HT-29 (cell line): ENCODE measurements at places on chromosomes 12 and 14.
A peak's percentile ranks its signal among the peaks of the same experiment; 100 is the strongest.

DNA sequence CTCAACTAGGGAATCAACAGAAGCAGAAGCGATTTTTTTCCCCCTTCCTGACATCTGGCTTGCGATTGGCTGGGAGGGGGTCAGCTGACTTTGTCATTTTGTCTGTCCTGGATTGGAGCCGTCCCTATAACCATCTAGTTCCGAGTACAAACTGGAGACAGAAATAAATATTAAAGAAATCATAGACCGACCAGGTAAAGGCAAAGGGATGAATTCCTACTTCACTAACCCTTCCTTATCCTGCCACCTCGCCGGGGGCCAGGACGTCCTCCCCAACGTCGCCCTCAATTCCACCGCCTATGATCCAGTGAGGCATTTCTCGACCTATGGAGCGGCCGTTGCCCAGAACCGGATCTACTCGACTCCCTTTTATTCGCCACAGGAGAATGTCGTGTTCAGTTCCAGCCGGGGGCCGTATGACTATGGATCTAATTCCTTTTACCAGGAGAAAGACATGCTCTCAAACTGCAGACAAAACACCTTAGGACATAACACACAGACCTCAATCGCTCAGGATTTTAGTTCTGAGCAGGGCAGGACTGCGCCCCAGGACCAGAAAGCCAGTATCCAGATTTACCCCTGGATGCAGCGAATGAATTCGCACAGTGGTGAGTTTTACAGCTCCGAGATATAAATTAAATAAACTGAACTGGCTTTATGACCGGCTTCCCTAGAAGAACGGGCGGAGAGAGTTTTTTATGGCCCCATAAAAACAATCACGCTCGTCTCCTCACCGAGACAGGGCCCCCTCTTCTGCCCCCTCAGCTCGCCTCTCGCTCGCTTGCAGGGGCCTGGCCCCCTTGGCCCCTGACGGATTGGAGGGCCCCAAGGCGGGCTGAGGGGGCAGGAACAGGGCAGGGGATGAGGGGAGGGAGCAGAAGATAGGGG lies at the start of gene HOXC6:
Gene HOXC6, plus strand, starts transcription at position 127 of the 888 bp plus-strand sequence. Its CDS starts 82 bp downstream, at position 209.
- peak; percentile 59 for DNase-seq

GRCh38 chr12:53944907-53945847 lies 6.5 kb downstream of the HOXC13 start:
- DNase-seq, result no peak

DNA sequence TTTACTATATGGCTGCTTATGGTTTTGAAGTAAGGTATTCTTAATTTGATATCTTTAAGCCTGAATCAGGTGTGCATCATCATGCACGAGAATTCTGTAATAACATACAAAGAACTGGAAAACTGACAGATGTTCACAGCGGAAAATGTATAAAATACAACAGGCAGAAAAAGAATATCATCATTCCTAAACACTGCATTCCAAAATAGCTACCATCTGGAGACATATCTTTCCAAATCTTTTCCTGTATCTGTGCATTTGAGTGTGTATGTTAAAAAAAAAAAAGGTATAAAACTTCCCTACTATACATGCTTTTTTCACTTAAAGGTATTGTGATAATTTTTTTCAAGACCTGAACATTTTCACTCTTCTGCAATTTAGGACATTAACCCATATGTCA lies 13.7 kb downstream of the PTPRO start:
- DNase-seq, result no peak

DNA sequence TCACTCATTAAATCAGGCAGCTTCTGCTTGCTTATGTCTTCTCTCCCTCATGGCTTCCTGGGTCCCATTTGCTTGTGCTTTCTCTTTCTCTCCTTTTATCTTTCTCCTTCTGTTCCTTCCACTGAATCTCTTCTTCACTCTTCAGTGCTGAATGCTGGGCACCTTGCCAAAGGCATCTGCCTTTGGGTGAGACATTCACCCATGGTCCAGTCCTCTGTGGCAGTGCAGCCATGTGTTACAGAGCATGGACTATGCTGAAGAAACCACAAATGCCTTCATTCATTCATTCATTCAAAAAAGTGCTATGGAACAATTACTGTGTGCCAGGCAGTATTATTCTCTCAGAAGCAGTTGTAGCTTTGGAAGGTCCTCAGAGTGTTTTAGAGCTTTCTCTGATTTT lies 344.4 kb upstream of the STXBP6 start:
- DNase-seq, result no peak

DNA sequence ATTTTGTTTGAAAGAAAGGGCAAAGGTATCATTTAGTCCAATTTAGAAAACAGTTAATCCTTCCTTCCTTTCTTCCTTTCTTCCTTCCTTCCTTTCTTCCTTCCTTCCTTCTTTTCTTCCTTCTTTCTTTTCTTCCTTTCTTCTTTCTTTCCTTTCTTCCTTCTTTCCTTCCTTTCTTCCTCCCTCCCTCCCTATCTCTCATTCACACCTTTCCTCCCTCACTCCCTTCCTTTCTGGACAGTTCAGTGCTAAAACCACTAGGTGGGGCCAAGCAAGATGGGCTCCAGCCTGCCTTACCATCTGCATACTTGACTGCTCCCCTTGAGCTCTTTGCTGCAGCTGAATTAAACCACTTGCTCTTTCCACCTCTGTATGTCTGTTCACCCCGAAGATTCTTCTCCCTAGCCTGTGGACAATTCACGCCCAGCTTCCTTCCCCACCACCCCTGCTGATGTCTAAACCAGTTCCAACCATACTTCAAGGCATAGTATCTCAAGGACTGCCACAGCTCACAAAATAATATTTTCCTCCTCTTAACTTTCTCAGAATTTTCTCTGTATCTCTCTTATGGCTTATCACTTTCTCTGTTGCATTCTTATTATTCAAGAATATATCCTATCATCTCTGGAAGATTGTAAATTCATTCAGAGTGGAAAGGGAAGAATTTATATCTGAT lies 78.0 kb downstream of the DBX2 start:
- DNase-seq, result peak; percentile 53

GRCh38 chr12:67651132-67651695 lies 2.7 kb downstream of the DYRK2 start:
- peak; percentile 67 for DNase-seq

GRCh38 chr12:50825372-50825838 lies 17.3 kb upstream of the TMPRSS12 start:
- DNase-seq, result peak; percentile 69

DNA sequence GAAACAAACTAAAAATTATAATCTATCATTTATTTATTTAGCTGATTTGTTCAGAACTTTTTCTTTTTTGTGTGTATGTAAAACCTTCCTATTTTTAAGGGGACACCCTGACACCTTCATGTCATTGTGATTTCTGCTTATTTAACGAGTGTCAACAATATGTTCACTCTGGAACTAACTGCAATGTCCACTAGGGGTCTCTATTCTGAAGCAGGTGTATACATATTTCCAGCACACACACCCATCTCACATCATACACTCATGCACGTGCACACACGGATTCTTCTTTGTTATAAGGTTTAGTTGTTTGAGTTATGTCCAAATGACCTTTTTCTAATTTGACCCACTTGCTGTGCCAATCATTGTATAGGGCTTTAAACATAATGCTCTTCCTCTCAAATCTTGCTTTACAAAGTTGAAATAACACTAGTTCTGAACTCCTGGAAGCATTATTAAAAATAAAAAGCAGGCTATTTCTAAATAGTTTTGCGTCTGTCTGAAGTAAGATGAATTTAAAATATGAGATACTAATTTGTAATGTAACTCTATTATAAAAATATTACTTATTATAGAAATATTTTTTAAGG lies 15.5 kb downstream of the E2F7 start:
- peak; percentile 68 for DNase-seq

GRCh38 chr14:32472512-32473463 lies 143.7 kb downstream of the AKAP6 start:
- no peak for DNase-seq

DNA sequence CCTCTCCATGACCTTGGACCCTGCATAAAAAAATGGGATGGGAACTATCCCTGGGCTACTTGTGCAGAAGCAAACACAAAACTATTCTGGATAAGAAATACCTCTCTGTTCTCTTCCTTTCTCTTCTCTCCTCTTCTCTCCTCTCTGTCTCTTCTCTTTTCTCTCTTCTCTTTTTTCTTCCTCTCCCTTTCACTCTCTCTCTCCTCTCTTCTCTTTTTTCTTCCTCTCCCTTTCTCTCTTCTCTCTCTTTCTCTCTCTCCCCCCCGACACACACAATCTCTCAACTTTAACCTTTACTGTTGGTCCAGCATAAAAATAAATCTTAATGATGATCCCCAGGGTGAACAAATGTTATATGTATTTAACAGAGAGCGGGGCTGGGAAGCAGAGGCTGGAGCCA lies 141.4 kb downstream of the SRGAP1 start:
- no peak for DNase-seq
